Dorsolateral prefrontal cortex (tissue), 122 donors: ENCODE measurements at places on chromosomes 1 and 21. TPM values are rescaled to one million over a fixed set of nuclear protein-coding genes. Genes with fewer than 3 reads are reported as not detected.

- peak; percentile 61 for DNase-seq
These were observed 101.6 kb downstream of the ZMYM4 start for GRCh38 chr1:35369922-35370671.

- DNase-seq, result no peak
These were observed 80.9 kb upstream of the ESRRG start for GRCh38 chr1:216804111-216804510.

GRCh38 chr21:34313116-34313515 lies 50.7 kb upstream of the KCNE2 start:
- no peak for DNase-seq

- DNase-seq, result no peak
These were observed 227.8 kb upstream of the RAB4A start for GRCh38 chr1:229043115-229043514.

DNA sequence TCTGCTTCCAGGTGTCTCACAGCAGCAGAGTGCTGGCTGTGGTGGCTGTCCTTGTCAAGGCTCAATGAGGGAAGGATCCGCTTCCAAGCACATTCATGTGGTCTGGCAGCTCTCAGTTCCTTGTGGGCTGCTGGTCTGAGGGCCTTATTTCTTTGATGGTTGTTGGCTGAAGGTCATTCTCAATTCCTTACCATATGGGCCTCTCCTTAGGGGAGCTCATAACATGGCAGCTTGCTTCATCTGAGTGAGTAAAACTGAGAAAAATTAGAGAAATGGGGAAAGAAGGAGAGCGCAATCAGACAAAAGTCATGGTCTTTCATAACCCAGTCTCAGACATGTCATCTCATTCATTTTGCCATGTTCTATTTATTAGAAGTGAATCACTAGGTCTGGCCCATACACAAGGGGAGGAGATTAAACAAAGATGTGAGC lies 81.7 kb upstream of the TSPAN2 start:
- no peak for DNase-seq

DNA sequence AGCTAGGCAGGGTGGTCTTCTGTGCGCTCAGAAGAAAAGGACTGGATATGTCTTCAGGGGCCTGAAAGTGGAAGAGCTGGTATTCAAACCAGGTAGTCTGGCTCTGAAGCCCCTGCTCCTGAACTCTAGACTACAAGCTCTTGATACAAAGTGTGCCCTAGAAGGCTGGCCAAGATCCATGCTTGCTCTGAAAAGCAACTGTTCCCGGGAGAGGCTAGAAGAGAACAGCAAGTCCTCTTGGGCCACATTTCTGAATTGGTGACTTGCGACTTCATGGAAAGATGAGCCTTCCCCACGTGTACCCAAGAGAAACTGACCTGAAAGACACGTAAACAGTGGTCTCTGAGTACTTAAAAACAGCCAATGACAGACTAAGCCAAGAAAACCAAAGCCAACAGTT lies 123.3 kb upstream of the GRIK3 start:
- peak; percentile 61 for DNase-seq

The CYYR1 gene
- 5.4 TPM for total RNA-seq
